Kasumi-1 (cell line): ENCODE measurements at places on chromosomes 2 and 18.
A peak's percentile ranks its signal among the peaks of the same experiment; 100 is the strongest.

- no peak for DNase-seq
Observed at GRCh38 chr2:44918095-44918775, 23.3 kb upstream of the SIX3 start.

GRCh38 chr2:181005809-181006208 lies 25.4 kb downstream of the UBE2E3 start:
- no peak for DNase-seq

DNA sequence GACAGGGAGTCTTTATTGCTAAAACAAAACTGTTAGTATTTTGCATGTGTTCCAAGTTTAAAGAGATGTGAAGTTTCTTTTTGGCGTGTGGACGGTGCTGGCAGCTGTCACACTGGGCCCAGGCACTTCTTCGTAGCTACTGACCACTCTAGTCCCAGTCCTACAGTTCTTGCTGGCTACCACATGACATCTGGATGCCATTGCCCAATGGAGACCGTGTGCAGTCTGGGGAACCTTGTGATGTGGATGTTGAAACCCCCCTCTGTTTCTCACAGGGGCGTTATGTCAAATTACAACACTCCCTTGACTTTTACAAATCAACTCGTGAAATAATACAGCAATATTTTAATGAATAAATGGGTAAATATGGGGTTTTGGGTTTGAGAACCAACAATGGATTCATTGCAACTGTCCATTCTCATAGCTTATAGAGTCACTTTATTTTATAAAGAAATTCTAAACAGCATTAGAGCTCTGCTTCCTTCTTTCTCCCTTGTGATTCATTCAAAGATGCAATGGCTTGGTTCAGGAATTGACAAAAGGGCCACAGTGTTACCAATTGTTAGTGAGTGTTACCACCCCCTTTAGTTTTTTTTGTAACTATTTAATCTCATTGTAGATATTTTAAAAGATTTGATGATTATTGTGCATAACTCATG lies 1.2 kb downstream of the GPD2 start:
- peak; percentile 41 for DNase-seq

DNA sequence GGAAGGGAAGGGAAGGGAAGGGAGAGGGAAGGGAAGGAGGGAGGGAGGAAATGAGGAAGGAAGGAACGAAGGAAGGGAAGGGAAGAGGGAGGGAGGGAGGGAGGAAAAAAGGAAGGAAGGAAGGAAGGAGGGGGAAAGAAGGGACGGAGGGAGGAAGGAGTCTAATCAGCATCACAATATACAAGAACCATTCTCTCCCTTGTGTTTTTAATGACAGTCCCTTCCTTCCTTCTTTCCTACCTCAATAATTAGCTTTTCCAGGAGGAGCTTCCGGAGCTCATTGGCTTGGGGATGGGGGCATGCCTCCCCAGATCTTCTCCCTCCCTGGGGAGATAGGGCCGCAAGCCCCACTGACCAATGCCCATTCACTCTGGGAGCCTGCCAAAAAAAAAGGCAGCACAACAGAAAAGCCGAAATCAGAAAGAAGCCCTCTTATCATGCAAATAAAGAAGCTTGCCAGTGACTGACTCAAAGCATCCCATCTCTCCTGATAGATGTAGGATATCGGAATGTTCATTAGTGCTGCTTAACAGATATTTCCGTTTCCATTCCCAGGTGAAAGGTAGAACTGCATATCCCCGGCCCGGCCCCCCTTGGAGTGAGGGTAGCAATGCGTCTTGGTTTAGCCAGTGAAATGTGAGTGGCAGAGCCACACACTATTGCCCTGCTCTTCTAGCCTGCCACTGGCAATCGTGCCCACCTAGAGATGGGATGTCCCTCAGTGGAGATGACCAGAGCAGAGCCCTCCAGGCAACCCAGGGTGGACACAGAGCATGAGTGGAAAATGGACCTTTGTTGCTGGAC lies 17.8 kb upstream of the SMAD7 start:
- DNase-seq, result no peak

DNA sequence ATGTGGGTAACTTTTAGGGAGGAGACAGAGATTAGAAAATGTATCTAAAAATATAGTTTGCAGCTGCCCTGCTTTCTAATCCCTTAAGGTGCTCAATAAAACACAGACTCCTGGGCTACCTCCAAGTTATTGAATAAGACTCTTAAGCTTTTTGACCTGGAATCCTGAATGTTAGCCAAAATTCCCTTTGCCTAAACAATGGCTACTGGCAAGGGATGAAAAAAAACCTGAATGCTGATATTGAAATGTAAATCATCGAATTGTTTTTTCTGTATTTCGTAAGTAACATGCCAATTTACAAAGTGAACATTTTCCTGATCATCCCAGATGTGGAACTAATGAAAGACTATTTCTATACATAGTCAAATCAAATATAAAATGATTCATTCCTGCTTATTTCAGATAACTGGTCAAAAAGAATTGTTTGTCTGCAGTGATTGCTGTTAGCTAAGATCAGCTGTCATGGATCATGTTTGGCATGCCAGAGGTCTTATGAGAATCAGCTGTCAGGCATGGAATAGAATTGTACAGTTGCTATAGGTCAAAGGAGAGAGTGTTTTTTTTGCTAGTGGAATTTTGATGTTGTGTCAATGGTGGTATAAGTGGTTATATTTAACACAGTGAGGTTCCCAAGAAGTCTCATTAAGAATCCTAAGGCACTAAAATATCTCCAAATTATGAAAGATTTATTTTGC lies 363.6 kb upstream of the CWC22 start:
- DNase-seq, result no peak

DNA sequence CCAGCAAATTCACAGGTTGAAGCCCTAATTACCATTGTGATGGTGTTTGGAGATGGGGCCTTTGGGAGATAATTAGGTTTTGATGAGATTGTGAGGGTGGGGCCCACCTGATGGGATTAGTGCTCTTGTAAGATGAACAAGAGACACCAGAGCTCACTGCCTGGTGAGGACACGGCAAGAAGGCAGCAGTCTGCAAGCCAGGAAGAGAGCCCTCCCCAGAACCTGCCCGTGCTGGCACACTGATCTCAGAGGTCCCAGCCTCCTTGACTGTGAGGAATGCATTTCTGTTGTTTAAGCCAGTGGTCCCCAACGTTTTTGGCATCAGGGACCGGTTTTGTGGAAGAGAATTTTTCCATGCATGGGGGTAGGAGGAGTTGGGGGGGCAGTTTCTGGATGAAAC lies 240.7 kb downstream of the KLHL29 start:
- DNase-seq, result no peak

DNA sequence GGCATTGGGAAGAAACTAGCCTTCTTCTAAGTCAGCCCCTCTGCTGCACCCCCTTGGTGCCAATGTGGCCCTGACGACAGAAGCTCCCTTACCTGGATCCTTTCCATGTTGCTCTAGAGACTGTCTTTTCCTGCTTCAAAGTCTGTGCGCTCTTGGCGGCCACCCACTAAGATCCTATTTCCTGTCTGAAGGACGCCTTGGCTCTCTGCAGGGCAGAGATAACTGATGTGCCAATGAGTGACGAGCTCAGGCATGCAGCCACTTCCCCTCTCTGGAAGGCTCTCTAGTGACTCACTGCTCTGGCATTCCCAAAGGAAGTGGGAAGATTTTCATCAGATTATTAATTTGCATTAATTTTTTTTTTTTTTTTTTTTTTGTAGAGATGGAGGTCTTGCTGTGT lies 273.5 kb downstream of the CDH20 start:
- peak; percentile 85 for DNase-seq

GRCh38 chr2:240889601-240890560 lies 6.1 kb downstream of the MAB21L4 start:
- no peak for DNase-seq

DNA sequence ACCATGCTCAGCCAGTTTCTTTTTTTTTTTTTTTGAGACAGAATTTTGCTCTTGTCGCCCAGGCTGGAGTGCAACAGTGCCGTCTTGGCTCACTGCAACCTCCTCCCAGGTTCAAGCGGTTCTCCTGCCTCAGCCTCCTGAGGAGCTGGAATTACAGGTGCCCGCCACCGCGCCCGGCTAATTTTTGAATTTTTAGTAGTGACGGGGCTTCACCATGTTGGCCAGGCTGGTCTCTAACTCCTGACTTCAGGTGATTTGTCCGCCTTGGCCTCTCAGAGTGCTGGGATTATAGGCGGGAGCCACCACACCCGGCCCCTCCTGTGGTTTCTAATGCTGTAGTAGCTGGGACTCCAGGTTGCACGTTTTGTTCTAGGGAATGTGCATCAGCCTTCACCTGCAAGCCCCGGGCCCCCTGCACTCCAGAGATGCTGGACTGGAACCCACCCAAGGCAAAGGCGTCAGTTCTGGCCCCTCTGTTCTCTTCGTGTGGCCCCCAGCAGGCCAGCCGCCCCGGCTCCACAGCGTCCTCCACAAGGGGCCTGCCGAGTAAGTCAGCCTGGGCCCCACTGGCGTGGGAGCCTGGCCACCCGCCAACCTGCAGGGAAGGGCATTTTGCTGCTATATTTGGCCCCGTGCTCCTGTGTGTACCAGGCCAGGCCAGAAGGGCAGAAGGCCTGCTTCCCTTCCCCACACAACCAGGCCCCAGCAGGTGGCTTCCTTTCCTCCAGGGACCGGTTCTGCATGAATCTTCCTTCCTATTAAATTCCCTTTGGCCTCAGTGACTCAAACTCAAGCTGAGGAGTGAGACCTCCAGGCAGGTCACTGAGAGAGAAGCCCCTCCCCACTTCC lies 25.7 kb upstream of the B3GNT7 start:
- DNase-seq, result no peak

DNA sequence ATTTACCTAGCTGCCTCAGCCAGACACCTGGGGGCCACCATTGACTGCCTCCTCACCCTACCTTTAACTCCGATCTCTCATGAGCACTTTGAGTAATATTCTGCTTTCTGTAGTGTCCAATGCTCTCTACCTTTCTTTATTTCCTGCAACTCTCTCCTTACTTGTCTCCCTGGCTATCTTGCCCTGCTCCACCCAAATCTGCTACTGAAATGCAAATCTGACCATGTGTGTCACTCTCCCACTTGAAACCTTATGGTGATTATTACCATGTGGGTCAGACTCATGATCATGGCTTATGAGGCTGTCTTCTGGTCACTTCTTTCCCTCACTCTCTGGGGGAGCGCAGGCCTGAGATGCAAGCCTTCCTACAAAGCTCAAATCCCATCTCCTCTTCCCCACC lies 83.3 kb downstream of the INSIG2 start:
- no peak for DNase-seq

- DNase-seq, result peak; percentile 7
Observed at GRCh38 chr2:141728886-141729285, 401.9 kb downstream of the LRP1B start.

DNA sequence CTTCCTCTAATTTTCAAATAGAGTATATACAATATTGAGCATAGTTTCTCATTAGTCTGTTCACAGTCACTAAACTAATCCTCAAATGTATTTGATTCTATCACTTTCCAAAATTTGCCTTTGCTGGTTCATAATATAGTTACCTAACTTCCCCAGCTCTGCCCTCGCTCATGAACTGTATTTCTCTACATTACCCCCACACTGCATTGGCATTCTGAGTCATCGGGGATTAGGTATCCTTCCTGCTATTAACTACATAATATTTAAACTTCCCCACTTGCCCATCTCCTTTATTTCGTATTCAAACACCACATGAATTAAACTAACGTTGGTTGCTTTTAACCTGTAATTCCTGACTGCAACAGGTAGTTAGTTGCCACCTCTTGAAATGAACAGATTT lies 14.8 kb upstream of the CLASP1 start:
- no peak for DNase-seq

DNA sequence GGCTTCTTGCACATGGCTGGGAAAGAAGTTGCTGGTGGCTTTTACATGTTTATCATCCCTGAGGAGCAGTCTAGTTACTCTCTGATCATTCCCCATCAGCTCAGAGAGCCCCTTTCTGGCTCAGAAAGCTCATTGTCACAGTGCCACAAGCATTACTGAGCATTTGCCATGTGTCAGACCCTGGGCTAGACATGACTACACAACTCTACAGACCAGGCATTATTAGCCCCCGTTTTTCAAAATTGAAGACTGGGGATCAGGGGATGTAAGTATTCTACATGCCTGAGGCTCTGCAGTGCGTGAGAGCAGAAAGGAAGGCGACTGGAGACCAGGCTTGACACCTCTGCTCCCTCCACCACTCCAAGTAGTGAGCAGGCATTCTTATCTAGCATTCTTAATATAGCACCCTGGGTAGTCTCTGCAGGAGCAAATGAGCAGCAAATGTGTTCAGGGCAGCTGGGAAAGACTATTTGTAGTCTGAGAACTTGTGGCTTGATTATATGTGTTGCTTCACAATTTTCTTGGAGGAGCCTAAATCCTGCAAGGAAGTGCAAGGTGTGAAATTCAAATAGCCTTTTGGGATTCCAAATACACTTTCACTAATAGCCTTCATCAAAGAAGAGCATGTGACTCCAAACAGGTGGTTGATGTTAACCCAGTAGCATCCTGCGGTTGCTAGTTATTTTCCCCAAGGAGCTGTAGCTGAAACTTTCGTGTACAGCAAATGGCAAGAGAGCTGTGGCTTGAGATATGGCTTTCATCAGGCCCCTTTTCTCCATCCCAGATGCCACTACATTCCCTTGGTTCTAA lies 143.2 kb downstream of the DDX1 start:
- no peak for DNase-seq

DNA sequence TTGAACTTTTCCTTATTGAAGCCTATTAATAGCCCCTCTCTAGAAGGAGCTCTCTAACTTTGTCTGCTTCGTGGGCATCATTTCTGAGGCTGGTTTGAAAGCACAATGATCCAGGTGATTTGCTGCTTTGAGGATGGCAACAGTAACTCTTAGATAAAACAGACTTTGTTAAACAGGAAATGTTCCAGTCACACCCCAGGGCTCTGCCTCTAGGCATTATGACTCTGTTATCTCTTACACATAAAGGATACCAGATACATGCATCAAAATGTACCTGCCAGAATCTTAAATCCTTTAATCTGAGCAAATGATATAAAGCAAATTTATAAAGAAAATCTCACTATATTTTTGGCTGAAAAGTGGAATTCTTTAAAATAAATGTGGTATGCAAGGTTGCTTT lies 52.3 kb downstream of the GAD1 start:
- DNase-seq, result no peak

- no peak for DNase-seq
Observed at GRCh38 chr18:2417861-2418610, 153.3 kb downstream of the METTL4 start.

GRCh38 chr2:119718501-119719260 lies 39.7 kb downstream of the TMEM177 start:
- DNase-seq, result no peak

GRCh38 chr2:128638341-128639119 lies 319.9 kb upstream of the HS6ST1 start:
- peak; percentile 74 for DNase-seq

- DNase-seq, result no peak
Observed at GRCh38 chr2:44836174-44836573, 105.3 kb upstream of the SIX3 start.

DNA sequence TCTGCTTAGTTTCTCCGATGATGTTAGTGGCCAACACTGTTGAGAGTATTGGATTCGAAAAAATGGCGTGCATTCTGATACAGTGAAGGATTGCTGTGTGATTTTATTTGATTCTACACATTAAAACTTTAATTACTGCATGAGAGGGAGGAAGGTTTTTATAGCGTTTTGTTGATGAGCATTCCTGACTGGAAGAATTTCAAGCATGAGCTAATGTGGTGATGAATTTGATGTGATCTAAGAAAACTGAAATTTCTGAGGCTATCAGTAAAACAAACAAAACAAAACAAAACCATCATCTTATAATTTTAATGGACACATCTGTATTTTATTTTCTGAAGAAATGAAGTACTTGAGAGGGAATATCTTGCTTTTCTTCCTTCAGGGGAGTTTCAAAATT lies 59.6 kb downstream of the ITGB6 start:
- no peak for DNase-seq
